ENCODE measurements at places on chromosomes 1 and 21. TPM values are rescaled to one million over a fixed set of nuclear protein-coding genes. Genes with fewer than 3 reads are reported as not detected.

- no peak overlapping the region for H3K4me3 ChIP-seq
- H3K27me3 ChIP-seq, result no peaks in the 10 kb centered on the region
- H3K36me3 ChIP-seq, result no peaks in the 10 kb centered on the region
- no peak overlapping the region for H3K27ac ChIP-seq
- H3K4me1 ChIP-seq, result peaks cover 2% of the 10 kb centered on the region
Observed at GRCh38 chr1:17278996-17279830, 28.8 kb upstream of the PADI4 start.

GRCh38 chr1:195096051-195096521 is 1512.2 kb downstream of the KCNT2 start:
- no peak overlapping the region for H3K4me3 ChIP-seq
- no peaks in the 10 kb centered on the region for H3K36me3 ChIP-seq
- peak; percentile 27 for DNase-seq
- H3K4me1 ChIP-seq, result no peaks in the 10 kb centered on the region
- no peaks in the 10 kb centered on the region for H3K27me3 ChIP-seq

DNA sequence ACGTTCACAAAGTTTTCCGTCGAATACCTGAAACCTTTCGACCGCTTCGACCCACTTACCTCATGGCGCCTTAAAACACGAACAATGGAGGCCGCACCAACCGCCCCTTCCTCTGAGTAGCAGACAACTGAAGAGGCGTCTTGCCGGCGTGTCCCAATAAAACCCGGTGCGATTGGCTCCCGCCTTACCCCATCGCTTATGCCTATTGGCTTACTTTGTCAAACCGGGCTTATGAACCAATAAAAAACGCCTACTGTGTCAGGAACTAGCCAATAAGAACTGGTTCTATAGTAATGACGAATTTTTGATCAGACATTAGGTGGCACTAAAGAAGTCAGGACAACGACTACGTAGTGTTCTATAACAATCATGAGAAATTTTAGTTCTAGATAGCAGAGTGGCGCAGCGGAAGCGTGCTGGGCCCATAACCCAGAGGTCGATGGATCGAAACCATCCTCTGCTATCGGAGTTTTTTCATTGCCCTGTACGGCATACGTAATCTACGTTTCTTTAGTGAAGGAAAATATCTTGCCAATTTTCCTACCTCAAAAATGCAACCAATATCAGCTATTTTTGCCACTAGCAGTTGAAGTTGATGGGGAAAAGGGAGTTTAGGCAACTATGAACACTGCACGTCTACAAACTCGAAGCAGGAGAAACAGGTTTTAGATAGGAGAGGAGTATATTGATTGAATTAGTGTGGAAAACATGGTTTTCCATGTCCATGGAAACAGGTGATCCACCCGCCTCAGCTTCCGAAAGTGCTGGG is at the start of gene ILF2:
Gene ILF2 (minus strand): TSS at position 135 of the 769 bp plus-strand sequence. CDS start 71 bp downstream, at position 64.
- H3K36me3 ChIP-seq, result peaks cover 28% of the 10 kb centered on the region
- no peaks in the 10 kb centered on the region for H3K27me3 ChIP-seq
- peak within 1 kb of the TSS; percentile 75 for H3K4me3 ChIP-seq
- peaks cover 8% of the 10 kb centered on the region for H3K4me1 ChIP-seq

DNA sequence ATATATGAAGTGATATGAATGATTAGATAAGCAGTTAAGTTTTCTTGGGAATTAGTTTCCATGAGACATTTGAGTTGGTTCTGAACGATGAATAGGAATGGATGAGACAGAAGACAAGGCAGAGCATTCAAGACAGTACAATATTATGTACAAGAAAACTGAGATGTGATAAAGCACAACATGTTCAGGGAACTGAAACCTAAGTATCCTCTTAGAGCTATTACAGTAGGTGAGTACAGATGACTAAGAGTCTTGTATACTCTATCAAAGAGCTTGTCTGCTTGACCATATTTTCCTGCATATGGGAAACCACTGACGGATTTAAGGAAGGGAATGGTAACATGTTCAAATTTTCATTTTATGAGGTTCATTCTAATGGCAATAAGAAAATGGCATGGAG is 61.6 kb downstream of the NME7 start:
- H3K27ac ChIP-seq, result no peak overlapping the region
- no peaks in the 10 kb centered on the region for H3K27me3 ChIP-seq
- H3K4me3 ChIP-seq, result no peak overlapping the region
- no peak for DNase-seq
- H3K36me3 ChIP-seq, result no peaks in the 10 kb centered on the region

DNA sequence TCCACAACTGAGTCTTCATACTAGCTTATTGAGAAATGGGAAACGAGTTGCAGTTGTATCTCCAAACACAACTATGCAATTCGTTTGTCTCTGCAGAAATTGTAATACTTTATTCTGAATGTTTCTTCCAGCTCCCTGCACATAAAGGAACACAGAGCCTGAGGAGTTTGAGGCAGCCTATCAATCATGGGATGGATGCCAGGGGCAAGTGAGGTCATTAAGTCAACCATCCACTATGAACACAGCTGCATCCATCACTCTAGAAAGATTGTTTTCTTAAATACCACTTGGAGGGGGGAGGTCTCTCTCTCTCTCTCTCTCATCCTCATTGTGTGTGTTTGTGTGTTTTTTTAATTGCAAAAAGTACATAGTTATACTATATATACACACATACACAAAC is 2.9 kb upstream of the PSMB2 start:
- no peak overlapping the region for H3K4me3 ChIP-seq
- H3K27me3 ChIP-seq, result no peaks in the 10 kb centered on the region
- no peaks in the 10 kb centered on the region for H3K36me3 ChIP-seq

- no peaks in the 10 kb centered on the region for H3K4me1 ChIP-seq
- H3K27me3 ChIP-seq, result no peaks in the 10 kb centered on the region
- H3K4me3 ChIP-seq, result no peak overlapping the region
- H3K27ac ChIP-seq, result no peak overlapping the region
- no peaks in the 10 kb centered on the region for H3K36me3 ChIP-seq
Observed at GRCh38 chr1:165416876-165417275, 28.1 kb downstream of the RXRG start.

- no peak overlapping the region for H3K4me3 ChIP-seq
- peaks cover 75% of the 10 kb centered on the region for H3K36me3 ChIP-seq
- no peak overlapping the region for H3K27ac ChIP-seq
- no peaks in the 10 kb centered on the region for H3K27me3 ChIP-seq
Observed at GRCh38 chr1:11245904-11246719, 16.2 kb downstream of the MTOR start.

DNA sequence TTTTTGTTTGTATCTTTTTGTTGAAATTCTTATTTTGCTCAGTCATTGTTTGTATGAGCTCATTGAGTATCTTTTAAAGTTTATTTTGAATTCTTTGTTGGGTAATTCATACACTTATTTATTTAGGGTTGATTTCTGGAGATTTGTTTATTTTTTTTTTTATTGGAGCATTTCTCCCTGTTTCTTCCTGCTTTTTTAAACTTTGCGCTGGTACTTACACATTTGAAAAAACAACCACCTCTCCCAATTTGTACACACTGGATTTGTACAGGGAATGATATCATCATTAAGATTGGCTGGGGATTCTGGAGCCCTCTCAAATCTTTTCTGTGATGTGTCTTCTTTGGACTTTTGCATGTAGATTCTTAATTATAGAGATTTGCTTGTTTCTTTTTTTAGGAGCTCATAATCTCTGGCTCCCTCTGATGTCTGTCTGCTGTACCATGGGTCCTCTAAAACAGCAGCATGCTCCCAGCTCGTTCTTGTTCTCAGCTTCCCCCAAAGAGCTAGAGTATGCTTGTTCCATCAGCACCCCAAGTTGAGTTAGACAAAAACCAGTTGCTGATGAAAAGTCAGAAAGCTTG is 310.7 kb downstream of the DUSP10 start:
- no peaks in the 10 kb centered on the region for H3K4me1 ChIP-seq
- no peaks in the 10 kb centered on the region for H3K36me3 ChIP-seq
- H3K4me3 ChIP-seq, result no peak overlapping the region
- H3K27ac ChIP-seq, result no peak overlapping the region

DNA sequence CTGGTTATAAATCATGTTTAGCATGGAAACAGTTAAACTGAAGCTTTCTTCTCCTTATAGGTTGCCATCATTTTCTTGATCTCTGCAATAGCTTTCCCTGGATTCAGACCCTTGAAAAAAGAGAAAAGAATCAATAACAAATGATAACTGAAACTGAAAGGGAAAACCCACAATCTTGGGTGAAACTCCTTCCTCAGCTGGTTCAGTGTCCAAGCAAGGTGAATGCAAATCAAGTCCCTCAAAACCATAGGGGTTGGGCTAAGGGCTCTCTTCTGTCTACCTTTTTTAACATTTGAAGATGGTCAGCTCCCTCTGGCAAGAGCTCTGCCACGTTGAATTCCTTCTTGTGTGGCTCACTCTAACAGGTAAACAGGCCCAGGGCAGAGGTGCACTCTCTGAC is 7.1 kb upstream of the ATP13A2 start:
- no peak overlapping the region for H3K27ac ChIP-seq
- H3K36me3 ChIP-seq, result peaks cover 35% of the 10 kb centered on the region
- no peak for DNase-seq
- H3K4me3 ChIP-seq, result no peak overlapping the region

DNA sequence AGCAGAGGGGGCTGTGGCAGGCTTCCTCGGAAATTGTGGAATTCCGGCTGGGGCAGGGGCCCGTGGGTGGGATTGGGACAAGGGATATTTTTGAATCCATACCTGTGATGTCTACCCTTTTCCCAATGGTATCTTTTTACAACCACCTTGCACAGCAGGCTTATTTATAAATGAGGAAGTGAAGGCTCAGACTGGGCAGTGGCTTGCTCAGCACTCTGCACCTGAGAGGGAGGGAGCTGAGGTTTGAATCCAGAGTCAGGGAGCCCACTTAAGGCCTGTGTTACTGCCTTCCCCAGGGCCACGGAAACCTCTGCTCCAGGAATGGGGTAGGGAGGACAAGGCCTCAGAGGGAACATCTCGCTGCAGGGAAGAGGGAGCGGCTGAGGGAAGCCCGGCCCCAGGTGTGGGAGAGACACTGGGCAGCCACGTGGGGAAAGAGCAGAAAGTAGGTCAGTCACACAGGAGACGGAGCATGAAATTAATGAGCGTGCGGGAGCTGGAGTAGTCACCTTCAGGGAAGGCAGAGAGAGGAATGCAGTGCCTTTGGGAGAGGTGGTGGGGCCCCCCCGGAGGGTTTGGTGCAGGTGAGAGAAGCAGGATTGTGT is 35.4 kb upstream of the SCMH1 start:
- no peaks in the 10 kb centered on the region for H3K27me3 ChIP-seq
- H3K4me3 ChIP-seq, result no peak overlapping the region
- no peak for DNase-seq
- peaks cover 23% of the 10 kb centered on the region for H3K4me1 ChIP-seq
- no peak overlapping the region for H3K27ac ChIP-seq
- no peaks in the 10 kb centered on the region for H3K36me3 ChIP-seq

- DNase-seq, result no peak
- no peaks in the 10 kb centered on the region for H3K4me1 ChIP-seq
- no peaks in the 10 kb centered on the region for H3K27me3 ChIP-seq
- no peak overlapping the region for H3K4me3 ChIP-seq
Observed at GRCh38 chr1:239872626-239873025, 219.1 kb upstream of the FMN2 start.

DNA sequence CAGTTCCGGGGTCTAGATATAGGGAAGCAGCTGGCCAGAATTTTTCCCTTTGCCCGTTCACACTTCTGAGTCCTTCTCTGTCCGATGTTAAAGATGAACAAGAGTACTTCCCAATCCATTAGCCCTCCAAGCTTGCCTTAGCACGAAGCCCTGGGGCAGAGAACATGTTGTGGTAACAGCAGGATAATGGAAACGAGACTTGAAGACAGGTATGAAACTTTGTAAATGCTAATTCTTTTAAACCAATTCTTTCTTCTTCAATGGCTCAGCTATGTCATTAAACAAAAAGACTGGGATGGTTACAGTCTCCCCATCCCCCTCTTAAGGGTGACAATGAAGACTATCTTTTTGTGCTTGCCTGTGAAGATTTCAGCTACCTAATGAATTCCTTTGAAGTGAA is 218.5 kb downstream of the PLA2G4A start:
- no peaks in the 10 kb centered on the region for H3K4me1 ChIP-seq
- H3K4me3 ChIP-seq, result no peak overlapping the region
- no peak for DNase-seq

GRCh38 chr1:5423109-5423508 is 569.1 kb downstream of the NPHP4 start:
- H3K4me3 ChIP-seq, result no peak overlapping the region
- no peaks in the 10 kb centered on the region for H3K27me3 ChIP-seq
- no peak for DNase-seq
- no peaks in the 10 kb centered on the region for H3K4me1 ChIP-seq

- no peak overlapping the region for H3K27ac ChIP-seq
- H3K4me3 ChIP-seq, result no peak overlapping the region
- H3K36me3 ChIP-seq, result no peaks in the 10 kb centered on the region
- no peaks in the 10 kb centered on the region for H3K27me3 ChIP-seq
Observed at GRCh38 chr1:75257424-75257823, 123.2 kb downstream of the LHX8 start.

Gene S100A13
- 132 TPM for total RNA-seq

Gene SIK1
- total RNA-seq, result 77.3 TPM

Gene FAM72C
- total RNA-seq, result not detected

Gene ERG
- 38.9 TPM for total RNA-seq

Gene CASZ1
- total RNA-seq, result 68.1 TPM

Gene FMO4
- total RNA-seq, result 4.4 TPM

Gene C4BPA
- 164 TPM for total RNA-seq

Gene GBP5
- 4.1 TPM for total RNA-seq

Gene C1QA
- total RNA-seq, result 424 TPM

Gene PCAT6
- total RNA-seq, result 1.5 TPM
